ENCODE measurements at places on chromosomes 7 and 10.

- no peak for DNase-seq
Measured at GRCh38 chr10:128664729-128665128, 538.5 kb upstream of the MKI67 start.

GRCh38 chr10:69222157-69223027 lies 2.3 kb downstream of the HKDC1 start:
- DNase-seq = peak; percentile 26

DNA sequence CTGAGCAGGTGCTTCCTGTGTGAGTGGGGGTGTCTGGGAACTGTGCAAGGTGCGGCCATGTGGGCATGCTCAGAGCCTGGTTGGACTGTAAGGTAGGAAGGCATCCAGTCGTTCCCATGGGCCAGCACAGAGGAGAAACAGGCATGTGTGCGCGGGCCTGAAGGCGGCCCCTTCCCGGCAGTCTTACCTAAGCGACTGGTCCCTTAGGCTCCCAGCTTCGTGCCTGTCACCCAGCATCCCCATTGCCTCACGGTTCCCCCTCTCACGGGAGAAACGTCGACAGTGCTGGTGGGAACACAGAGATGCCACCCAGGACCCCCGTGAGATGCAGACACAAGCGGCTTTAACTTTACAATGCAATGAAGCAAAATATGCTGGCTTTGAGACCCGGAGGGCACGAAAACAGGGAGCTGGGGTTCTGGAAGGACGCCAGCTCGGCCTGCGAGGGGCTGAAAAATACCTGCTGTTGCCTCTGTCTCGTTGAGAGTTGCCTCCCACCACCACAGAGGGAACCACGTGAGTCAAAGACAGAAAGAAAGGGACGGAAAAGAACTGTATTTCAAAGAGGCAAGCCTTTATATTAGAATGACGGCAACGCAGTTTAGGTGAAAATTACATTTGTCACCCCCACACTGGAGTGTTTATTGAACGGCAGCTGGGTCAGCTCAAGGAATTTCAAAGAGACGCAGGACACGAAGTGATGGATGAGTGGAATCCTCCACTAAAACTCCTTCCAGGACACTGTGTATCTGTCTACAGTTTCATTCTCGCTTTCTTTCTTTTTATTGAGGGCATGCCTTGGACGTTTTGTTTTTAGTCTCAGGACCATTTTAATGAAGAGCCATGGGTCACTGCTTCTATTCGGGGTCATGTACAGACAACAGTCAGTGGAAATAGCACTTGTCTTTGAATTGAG lies 128.4 kb downstream of the DNAJB6 start:
- no peak for DNase-seq

DNA sequence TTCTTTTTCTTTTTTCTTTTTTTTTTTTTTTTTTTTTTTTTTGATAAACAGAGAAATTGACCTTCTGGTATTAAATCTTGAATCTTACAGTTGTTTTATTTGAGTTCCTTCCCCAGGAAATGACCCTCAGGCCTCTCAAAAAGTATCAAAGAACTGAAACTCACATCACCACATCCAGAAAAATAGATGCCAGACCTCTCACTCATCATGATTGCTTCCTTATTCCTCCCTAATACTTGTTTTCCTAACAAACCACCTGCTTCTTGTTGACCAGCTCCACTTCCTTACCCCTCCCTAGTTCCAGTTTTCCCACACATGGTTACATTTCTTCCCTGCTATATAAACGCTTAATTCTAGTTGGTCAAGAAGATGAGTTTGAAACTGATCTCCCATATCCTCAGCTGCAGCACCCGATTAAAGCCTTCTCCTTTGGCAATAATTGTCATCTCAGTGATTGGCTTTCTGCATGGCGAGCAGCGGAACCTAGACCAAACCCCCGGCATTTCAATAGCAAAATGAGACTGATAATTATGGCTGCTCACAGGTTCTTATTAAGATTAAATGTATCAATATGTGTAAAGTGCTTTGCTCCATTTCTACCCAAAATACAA lies 681.1 kb upstream of the AUTS2 start:
- DNase-seq = no peak

DNA sequence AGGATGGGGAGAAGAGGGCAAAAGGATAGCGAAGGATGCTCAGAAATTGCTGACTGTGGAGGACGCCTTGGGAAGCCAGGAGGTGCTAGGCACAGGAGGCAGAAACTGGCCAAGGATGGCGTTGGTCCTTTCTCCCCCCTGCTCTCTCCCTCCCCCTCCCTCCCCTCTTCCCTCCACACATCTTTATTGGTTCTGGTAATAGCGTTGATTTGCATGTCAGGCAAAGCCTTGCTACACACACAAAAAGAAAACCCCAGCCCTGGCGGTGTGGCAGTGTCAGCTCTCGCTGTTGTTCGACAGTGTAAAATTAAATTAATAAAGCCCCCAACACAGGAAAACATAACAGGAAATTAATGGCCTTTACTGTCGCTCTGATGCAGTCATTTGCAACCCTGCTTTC lies 47.2 kb downstream of the PAX2 start:
- DNase-seq = no peak

GRCh38 chr7:41882745-41883420 lies 180.0 kb upstream of the INHBA start:
- no peak for DNase-seq

DNA sequence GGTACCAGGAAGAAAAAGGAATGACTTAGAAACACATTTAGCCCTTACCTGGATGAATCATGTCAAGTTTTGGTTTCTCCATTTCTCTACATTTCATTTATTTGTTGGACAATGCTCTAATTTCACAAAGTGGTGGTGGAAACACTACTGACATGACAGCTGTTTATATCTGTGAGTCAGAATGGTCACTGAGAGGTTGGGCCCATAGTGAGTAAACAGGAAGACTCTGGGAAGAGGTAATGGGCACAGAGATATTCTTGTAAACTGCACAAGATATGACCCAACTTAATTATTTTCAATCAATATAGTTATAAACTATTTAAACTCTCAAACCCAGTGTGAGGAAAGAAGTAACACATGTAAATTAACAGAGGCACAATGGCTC lies 176.3 kb upstream of the MEOX2 start:
- no peak for DNase-seq
